Regular cardiac myocyte (primary cell): ENCODE measurements at places on chromosomes 16 and 17. TPM values are rescaled to one million over a fixed set of nuclear protein-coding genes. Genes with fewer than 3 reads are reported as not detected.

Gene GPR142
- total RNA-seq = not detected in 2 replicates

Gene ZNF469
- total RNA-seq = 1.3 and 2.8 TPM in 2 replicates

Gene GPRC5B
- total RNA-seq = 8.6 and 11.6 TPM in 2 replicates

Gene TAF15
- 44.5 and 62.1 TPM in 2 replicates for total RNA-seq

Gene ZFHX3
- 5.4 and 6.8 TPM in 2 replicates for total RNA-seq

Gene GPR179
- total RNA-seq = under 0.01 TPM in 1 of 2 replicates, not detected in the other

Gene RBFOX1
- not detected in 2 replicates for total RNA-seq

Gene ZNF423
- 3.9 and 5.8 TPM in 2 replicates for total RNA-seq

Gene HLF
- under 0.01 TPM in 1 of 2 replicates, not detected in the other for total RNA-seq

Gene SLC47A1
- total RNA-seq = 0.19 and 0.85 TPM in 2 replicates

Gene PLA2G10
- not detected in 2 replicates for total RNA-seq

Gene HSD11B2
- not detected in 2 replicates for total RNA-seq

Gene KCNH6
- total RNA-seq = not detected in 2 replicates

Gene NEUROD2
- not detected in 2 replicates for total RNA-seq
